ENCODE measurements at places on chromosomes 4 and X.
A peak's percentile ranks its signal among the peaks of the same experiment; 100 is the strongest.

GRCh38 chr4:158316264-158316663 lies 106.0 kb downstream of the TMEM144 start:
- DNase-seq: no peak

DNA sequence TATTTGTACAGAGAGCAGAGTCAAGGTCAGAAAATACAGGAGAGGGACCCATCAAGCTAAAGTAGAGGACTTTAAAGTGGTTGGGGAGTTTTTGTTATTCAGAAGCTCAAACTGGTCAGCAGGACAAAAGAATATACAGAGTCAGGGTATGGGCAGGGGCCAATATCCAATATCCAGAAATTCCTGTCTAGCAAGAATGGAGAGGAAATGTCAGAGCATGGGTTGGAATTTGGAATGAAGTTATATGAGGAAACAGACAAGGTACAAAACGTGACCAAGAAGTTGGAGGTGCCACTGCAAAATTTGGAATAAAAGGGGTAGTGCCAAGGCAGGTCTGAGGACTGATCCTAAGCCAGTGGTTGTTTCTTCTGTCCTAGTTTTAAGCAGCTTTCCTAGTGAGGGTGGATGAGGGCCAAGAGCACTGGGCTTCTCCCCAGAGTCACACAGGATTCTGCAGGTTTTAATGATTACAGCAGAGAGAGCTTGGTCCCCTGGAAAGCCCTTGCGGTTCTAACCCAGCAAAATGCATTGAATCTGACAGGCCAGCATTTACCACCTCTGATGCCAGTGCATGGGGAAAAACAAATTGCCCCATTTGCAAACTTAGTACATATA lies 304.7 kb upstream of the FTHL17 start:
- DNase-seq: no peak

DNA sequence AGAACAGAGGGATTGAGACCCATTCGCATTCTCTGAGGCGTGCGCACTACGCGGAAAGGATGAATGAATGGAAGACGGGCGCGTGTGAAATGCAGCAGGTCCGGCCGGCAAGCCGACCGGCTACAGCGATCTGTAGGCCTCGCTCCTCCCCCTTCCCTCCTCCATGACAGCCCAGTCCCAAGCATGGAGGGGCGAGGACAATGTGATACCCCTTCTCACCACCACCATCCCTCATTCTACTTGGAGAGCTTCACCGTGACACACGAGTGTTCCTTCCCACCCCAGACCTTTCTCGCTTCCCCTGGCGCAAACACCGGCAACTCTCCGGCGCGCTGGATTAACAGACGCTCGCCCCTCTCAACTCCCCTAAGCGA lies 815 bp downstream of the EIF4E start:
- peak; percentile 76 for DNase-seq

DNA sequence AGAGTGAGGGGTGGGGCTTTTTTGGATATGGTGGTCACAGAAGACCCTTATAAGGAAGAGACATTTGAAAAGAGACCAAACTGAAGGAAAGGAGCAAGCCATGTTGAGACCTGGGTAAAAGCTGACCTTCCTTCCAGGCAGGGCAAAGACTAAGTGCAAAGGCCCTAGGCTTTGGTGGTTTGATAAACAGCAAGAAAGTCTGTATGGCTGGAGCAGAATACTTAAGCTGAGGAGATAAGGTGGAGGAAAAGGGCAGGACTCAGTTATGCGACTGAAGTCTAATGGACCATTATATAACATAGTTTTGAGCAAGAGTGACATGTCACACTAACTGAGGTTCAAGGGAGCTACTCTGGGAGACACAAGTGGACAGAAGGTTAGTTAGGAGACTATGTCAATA lies 20.0 kb downstream of the SH3RF1 start:
- DNase-seq: no peak

DNA sequence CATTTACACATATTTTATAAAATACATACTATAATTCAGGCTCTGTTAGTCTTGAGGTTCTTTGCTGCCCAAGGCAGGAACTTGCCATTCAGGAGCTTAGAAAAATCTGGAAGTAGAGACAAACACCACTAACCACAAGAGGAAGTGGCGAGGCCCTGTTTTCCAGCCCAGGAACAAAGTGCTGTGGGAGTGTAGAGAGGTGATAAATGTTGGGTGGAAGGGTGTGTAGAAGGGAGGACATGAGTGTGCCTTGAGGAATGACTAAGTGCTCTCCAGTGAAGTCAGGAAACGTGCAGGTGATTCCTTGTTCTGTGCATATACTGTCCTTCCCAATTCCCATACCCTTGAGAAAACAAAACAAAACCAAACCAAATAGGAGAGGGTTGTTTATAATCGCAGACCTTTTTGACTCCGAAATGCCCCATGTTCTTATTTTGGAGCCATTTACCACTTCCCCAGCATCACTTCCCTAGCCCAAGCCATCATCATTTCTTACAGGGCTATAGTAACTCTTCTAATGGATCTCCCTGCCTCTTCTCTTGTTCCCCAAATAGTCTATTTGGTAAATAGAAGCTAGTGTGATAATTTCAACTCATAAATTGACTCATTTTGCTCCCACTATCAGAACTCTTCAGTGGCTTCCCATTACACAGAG lies 83.2 kb downstream of the GPAT3 start:
- no peak for DNase-seq

DNA sequence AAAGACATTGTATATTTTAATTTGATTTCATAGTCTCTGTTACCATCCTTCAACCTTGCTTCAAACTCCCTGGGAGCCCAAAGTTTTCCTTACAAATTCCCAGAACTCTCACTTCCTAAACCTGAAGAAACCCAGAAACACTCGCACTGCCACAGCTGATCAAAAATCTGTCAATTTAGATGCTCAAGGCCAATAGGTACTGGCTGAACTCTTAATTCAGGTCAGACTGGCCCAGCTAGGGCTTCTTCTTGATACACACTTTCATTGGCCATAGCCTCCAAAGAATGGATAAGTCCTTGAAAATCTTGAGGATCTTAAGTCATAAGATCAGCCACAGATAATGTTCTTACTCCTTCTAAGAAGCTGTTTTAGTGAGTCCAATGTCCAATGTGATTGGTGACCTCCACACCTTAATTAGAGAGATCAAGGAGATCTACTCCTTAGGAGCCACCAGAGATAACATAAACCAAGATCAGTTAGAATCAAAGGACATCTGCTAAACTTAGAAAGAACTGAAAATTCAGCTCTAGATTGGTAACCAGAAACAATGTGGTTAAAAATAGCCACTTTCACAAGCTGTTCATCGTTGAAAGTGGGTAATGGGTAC lies 51.5 kb downstream of the ACSL4 start:
- no peak for DNase-seq

DNA sequence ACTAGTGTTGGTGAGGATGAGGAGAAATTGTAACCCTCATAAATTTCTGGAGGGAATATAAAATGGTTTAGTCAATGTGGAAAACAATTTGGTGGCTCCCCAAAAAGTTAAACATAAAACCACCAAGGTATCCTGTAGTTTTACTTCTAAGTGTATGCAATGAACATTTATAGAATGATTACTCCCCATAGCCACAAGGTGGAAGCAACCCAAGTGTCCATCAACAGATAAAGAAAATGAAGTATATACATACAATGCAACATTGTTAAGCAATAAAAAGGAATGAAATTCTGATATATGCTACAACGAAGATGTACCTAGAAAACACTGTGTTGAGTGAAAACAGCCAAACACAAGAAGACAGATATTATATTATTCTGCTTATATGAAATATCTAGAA lies 569.1 kb upstream of the GRID2 start:
- DNase-seq: no peak

- DNase-seq: no peak
Observed at GRCh38 chrX:28586981-28587551, at the start of gene IL1RAPL1. TSS of gene IL1RAPL1 (plus strand) at chrX:28587446.

GRCh38 chrX:115388879-115389278 lies 99.4 kb downstream of the LUZP4 start:
- DNase-seq: no peak

DNA sequence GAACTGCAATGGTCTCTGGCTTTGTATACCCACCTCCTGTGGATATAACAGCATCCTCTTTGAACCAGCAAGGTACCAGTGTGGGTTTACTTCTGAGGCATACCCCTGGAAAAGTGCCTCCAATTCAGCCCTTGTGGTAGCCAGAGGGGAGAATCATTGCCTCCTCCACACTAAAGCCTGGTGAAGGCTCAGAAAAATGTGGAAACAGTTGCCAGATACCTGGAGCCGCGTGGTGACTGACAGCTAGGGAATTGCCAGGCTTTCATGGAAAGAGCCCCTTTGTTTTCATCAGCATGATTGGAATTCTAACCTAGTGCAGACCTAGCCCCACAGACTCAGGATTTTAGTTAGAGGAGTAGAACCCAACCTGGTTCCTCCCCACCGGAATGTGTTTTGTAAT lies 168.6 kb upstream of the KLF3 start:
- no peak for DNase-seq

DNA sequence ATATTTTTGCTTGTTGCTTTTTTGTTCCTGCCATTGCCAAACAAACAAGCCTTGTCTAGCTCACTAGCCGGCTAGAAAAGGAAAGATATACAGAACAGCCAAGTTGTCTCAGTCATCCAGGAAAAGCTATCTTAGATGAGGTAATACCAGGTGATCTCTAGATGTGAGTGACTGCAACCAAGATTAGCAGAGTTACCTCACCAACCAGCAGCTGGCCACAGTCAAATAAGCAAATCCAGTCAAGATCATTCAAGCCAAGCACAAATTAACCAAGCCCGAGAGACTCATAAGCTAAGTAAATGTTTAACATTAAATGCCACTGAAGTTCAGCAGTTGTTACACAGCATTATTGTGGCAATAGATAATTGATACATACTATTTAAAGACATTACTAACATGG lies 108.6 kb downstream of the CENPC start:
- no peak for DNase-seq

- no peak for DNase-seq
Observed at GRCh38 chrX:2897311-2897689, 31.8 kb downstream of the ARSD start.
